Caco-2 (cell line): ENCODE measurements at places on chromosomes 7 and 10. TPM values are rescaled to one million over a fixed set of nuclear protein-coding genes. Genes with fewer than 3 reads are reported as not detected.
A peak's percentile ranks its signal among the peaks of the same experiment; 100 is the strongest.

The WDFY4 gene
- total RNA-seq, result not detected in 2 replicates

- no peak overlapping the region for H3K27ac ChIP-seq
- no peaks in the 10 kb centered on the region for H3K36me3 ChIP-seq
- H3K4me3 ChIP-seq, result no peak overlapping the region
- no peaks in the 10 kb centered on the region for H3K27me3 ChIP-seq
These were observed 16.2 kb downstream of the TMEM72 start for GRCh38 chr10:44927352-44927751.

DNA sequence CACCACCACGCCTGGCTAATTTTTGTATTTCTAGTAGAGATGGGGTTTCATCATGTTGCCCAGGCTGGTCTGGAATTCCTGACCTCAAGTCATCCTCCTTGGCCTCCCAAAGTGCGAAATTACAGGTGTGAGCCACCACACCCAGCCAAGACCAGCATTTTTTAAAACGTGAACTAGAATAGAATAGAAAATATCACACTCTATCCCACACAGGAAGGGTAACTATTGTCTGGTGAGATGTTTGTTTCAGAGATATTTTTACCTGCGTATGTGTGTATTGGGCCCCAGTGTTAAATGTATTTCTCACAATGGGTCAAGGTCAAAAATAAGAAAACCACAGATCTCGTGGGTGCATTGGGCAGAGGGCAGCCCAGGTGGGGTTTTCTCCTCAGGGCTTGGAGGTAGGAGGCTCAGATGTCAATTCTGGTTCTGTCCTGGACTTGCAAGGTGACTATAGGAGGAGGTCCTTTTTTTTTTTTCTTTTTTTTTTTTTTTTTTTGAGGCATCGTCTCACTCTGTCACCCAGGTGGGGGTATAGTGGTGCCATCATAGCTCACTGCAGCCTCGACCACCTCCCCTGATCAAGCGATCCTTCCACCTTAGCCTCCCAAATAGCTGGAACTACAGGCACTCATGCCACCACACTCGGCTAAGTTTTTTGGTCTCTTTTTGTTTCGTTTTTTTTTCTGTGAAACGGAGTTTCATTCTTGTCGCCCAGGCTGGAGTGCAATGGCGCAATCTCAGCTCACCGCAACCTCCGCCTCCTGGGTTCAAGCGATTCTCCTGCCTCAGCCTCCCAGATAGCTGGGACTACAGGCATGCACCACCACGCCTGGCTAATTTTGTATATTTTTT lies 19.0 kb downstream of the SH2B2 start:
- H3K4me3 ChIP-seq, result no peak overlapping the region
- no peaks in the 10 kb centered on the region for H3K36me3 ChIP-seq
- no peak for DNase-seq
- no peaks in the 10 kb centered on the region for H3K27me3 ChIP-seq
- no peak overlapping the region for H3K27ac ChIP-seq
- 0 out of 2 replicates have a peak, but pooled peaks cover 3% of the 10 kb centered on the region for H3K4me1 ChIP-seq

- H3K4me1 ChIP-seq, result no peaks in the 10 kb centered on the region
- no peaks in the 10 kb centered on the region for H3K27me3 ChIP-seq
- H3K4me3 ChIP-seq, result no peak overlapping the region
These were observed 113.8 kb upstream of the SKAP2 start for GRCh38 chr7:26978146-26978545.

GRCh38 chr7:151686826-151687225 lies 167.1 kb upstream of the RHEB start:
- DNase-seq, result no peak
- no peaks in the 10 kb centered on the region for H3K36me3 ChIP-seq
- H3K4me3 ChIP-seq, result no peak overlapping the region

DNA sequence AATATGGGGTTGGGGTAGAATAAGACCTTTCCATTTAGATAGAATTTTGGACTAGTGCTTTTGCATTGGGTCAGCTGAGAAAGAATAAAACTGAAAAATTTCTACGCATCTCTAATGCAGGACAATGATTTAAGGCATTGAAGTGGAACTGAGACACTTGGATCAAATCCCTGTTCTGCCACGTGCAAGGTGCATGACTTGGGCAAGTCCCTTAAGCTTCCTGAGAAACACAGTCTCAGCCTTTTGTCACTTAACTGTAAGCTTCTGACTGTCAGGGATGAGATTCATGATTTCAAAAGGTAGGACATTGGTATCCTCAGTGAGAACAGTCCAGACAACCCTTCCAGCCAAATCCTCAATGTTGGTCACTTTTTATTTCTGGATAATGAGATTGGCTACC lies 59.2 kb downstream of the ENTPD1 start:
- no peaks in the 10 kb centered on the region for H3K36me3 ChIP-seq
- no peak overlapping the region for H3K27ac ChIP-seq
- no peak overlapping the region for H3K4me3 ChIP-seq
- DNase-seq, result no peak
- no peaks in the 10 kb centered on the region for H3K27me3 ChIP-seq

The TSPAN33 gene
- total RNA-seq, result 2.6 and 4.5 TPM in 2 replicates

The UCN3 gene
- total RNA-seq, result not detected in 2 replicates

GRCh38 chr7:158997471-158997870 lies 141.1 kb downstream of the DYNC2I1 start:
- no peaks in the 10 kb centered on the region for H3K36me3 ChIP-seq
- H3K27me3 ChIP-seq, result no peaks in the 10 kb centered on the region
- no peak overlapping the region for H3K4me3 ChIP-seq
- H3K27ac ChIP-seq, result no peak overlapping the region
- DNase-seq, result no peak

DNA sequence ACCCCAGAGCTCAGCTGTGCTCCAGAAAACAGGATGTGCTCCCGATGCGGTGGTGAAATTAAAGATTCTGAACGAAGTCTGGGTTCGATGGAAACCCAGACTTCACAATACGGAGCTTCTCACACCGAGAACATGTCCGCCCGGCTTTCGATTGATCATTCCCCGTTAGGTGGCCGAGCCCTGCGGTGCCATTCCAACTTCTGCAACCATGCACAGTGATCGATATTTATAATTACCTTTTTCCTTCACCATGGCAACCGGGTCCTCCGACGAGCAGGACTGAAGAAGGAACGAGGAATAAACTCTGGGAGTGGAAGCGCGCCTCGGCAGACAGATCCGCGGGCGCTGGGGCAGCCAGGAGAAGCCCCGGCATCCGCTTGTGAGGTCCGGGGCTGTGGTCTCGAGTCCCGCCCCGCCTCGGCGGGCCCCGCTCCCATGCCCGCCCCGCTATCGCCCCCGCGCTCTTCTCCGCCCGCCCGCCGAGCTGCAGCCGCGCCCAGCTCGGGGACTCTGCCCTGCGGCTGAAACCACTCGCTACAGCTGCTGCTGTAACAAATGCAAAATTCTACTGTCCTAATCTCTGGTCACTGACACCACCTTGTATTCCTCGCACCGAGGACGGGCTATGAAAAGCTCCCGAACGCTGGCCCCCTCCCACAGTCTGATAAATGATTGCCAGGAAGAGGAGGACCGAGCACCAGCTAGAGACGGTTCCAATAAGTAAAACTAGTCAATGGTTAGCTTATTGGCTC lies 26.2 kb downstream of the ABLIM1 start:
- peak overlapping the region; percentile 54 for H3K4me3 ChIP-seq
- H3K36me3 ChIP-seq, result no peaks in the 10 kb centered on the region
- H3K27ac ChIP-seq, result peak overlapping the region; percentile 85
- H3K27me3 ChIP-seq, result no peaks in the 10 kb centered on the region

DNA sequence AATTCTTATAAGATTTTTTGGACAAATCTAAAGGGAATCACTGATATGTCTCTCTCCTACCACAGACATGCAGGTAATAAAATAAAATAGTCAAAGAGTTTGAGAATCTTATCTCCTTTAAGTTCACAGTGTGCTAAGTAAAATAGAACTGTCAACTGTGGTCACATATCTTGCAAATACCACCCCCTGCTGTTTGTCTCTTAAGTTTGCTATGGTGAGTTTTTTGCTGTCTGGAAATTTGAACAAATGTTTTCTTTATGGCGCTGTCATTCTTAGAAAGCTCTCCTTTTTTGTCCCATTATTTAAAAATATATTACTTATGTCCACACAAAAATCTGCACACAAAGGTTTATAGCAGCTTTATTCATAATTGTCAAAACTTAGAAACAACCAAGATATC lies 19.6 kb downstream of the GIMAP5 start:
- no peak overlapping the region for H3K4me3 ChIP-seq
- DNase-seq, result peak; percentile 18
- H3K27me3 ChIP-seq, result no peaks in the 10 kb centered on the region
- H3K4me1 ChIP-seq, result no peaks in the 10 kb centered on the region

GRCh38 chr7:98294326-98294725 lies 12.8 kb downstream of the BRI3 start:
- no peaks in the 10 kb centered on the region for H3K27me3 ChIP-seq
- DNase-seq, result no peak
- H3K4me3 ChIP-seq, result no peak overlapping the region
- peak overlapping the region; percentile 85 for H3K27ac ChIP-seq
- H3K36me3 ChIP-seq, result peaks cover 2% of the 10 kb centered on the region

DNA sequence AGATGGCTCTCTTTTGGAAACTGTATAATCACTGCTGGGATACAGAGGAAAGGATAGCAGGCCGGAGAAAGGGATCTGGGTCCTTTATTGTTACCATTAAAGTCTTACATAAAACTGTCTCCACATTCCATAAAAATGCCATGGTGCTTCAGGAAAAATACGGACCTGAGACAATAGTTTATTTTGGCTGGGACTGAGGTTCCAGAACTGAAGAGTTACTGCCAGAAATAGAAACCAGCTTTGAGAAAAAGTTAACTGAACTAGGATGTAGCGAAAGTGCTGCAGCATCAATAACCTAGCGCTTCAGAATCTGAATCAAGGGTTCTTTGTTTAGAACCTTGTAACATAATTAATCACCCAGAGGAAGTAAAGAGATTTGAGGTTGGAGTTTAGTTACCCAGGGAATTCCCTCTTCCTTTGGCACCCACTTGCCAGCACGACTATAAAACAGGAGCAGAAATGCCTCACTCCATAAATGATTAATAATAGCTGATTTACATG lies 38.0 kb downstream of the MEOX2 start:
- no peak overlapping the region for H3K27ac ChIP-seq
- no peaks in the 10 kb centered on the region for H3K27me3 ChIP-seq
- no peak for DNase-seq
- no peaks in the 10 kb centered on the region for H3K4me1 ChIP-seq

- peaks cover 63% of the 10 kb centered on the region for H3K4me1 ChIP-seq
- no peaks in the 10 kb centered on the region for H3K27me3 ChIP-seq
- no peak overlapping the region for H3K4me3 ChIP-seq
- DNase-seq, result no peak
- H3K36me3 ChIP-seq, result peaks cover 4% of the 10 kb centered on the region; the same call in 1 of the 2 replicates
These were observed 16.8 kb downstream of the MACC1 start for GRCh38 chr7:20200361-20200760.

The GOLGA7B gene
- total RNA-seq, result 0.21 and 0.36 TPM in 2 replicates
